ENCODE measurements at places on chromosomes 7 and 10.

DNA sequence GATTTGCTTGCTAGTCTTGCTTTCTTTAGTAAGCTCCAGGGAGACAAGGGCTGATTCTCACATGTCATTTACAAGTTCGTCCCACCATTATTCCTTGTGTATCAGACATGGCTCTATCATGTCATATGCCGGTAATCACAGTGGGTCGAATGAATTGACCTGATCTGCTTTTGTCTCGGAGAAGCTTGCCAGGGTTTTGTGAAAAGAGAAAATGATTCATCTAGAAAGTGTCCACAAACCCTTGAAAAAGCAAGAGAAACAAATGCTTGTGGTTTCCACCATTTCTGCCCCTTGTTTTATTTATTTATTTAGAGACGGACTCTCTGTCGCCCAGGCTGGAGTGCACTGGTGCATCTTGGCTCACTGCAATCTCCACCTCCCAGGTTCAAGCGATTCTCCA is 278.5 kb downstream of the TCF7L2 start:
- no peak for DNase-seq

DNA sequence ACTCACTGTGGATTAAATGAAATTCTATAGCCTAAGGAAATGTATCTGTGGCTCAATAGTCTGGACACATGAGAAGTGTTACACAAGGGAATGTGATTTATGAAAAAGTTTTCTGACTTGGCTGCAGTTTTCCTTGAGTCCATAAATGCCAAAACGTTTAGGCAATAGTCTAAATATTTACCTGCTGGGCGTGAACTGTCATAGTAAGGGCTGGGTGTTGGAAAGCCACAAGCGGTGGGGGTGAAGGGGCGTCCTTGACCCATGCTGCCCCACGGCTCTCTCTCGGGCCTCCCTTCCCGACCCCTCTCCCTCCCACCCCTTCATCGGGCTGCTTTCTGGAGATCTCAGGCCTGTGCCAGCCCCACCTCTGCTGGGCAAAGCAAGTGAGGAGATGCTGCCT is 223.7 kb downstream of the BUB3 start:
- DNase-seq: no peak

DNA sequence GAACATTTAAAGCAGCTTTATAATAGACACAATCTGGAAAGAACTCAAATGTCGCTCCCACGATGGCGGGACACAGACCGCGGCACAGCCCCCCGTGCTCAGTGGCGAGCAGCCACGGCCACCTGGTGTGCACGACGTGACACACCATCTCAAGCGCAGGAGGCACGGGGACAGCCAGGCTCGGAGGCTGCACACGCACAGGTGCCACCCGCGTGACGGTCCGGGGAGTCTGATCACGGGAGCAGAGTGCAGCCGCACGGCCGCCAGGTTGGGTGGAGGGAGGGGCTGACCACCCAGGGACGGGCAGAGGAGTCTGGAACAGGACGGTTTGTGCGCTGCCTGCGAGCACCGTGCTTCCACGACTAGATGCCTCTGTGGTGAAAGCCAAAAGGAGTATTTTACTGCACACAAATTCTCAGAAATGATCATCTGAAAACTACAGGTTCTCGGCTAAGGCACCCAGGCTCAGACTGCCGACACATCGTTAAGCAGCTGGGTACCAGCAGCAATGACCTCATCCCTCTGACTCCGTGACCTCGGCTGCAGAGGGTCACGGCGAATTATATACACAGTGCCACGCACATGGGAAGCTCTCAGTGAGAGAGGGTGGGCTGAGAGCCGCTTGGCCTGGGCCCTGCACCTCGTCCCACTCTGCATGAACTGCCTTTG is 7.5 kb upstream of the GPER1 start:
- DNase-seq: no peak

GRCh38 chr7:9945131-9945530 is 1028.5 kb upstream of the PHF14 start:
- DNase-seq: no peak

GRCh38 chr10:97096261-97097083 is 89.3 kb downstream of the SLIT1 start:
- no peak for DNase-seq

GRCh38 chr7:117859246-117859812 is 13.9 kb downstream of the CTTNBP2 start:
- DNase-seq: no peak
